ENCODE measurements at places on chromosomes 7 and 10.

DNA sequence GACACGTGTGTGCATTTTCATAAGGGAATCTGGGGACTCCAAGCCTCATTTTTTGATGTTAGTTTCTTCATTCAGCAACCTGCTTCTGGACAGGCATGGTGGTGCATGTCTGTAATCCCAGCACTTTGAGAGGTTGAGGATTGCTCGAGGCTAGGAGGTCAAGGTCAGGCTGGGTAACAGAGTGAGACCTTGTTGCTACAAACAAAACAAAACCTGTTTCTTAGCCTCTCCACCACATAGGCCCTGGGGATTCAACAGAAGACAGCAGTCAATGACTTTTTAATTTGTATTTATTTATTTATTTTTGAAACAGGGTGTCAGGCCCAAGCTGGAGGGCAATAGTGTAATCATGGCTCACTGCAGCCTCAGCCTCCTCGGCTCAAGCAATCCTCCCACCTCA, 6.9 kb upstream of the CYTH3 start:
- no peak for DNase-seq

- DNase-seq, result peak; percentile 74
These were observed 652 bp downstream of the ATOH7 start for GRCh38 chr10:68231106-68231816.

- no peak for DNase-seq
These were observed 44.6 kb upstream of the DLG5 start for GRCh38 chr10:77970869-77971803.

DNA sequence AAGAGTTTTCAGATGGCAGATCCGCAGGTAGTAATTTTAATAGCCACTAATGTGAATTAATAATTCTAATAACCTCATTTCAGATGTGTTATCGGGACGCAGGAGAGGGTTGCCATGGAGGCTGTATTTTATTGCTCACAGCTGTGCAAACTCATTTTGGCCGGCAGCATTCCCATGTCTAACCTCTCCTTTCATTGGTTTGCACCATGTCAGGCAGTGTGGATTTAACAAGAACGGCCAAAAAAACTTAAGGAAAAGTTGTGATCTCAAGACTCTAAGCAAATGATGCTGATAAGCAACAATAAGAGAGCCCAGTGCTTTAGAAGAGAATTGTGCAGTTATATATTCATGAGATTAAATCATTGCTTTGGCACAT, 88.7 kb upstream of the NRP1 start:
- DNase-seq, result no peak

DNA sequence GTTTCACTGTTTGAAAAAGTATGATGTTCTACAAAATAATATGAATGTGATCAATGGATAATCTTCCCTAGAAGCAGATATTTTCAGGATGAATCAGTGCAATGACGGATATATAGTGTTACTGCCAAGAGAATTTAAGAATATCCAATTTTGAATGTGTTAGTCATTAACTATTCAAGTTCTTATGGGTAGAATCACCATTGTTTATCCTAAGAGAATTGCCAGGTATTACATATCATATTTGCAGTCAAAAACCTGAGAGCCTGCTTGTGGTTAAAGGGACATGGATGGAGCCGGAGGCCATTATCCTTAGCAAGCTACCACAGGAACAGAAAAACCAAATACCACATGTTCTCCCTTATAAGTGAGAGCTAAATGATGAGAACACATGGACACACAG, 26.9 kb downstream of the AHR start:
- no peak for DNase-seq

All from activated CD8-positive, alpha-beta memory T cell treated with anti-CD3 and anti-CD28 coated beads, Interleukin-2, amount 50 U/mL, for 48 hours (primary cell).